ENCODE measurements at places on chromosomes 5 and 9.

DNA sequence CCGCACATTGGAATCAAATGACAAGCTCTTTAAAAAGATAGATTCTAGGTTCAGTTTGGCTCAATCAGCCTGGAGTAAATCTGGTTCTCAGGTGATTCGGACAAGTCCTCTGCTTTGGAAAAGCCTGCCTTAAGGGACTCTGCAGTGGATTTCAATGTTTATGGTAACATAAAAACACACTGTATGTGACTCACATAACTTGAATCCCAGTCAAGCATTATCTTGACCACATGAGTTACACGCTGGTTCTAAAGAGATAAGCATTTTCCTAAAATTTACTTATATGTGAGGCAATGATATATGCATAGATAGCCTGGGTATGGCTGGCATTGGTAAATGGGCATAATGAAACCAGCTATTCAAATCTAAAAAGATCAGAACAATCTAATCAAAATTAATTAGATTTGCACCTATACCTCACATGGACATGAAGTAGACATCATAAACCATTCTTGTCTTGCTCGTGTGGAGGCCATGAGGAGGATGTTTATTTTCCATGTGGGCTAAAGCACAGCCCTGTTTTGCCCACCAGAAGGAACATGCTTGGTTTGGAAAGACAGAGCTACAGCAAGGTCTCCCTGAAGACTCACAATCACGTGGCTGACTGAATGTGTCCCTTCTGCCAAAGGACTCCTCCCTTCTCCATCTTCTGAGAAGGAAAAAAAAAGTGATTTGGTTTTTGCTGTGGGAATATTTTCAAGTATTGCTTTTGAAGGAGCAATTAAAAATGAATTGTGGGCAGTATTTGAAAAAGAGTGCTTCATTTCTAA lies 351.7 kb downstream of the DIRAS2 start:
- DNase-seq, result no peak

GRCh38 chr5:10903786-10904560 lies 142.9 kb upstream of the DAP start:
- DNase-seq, result no peak

DNA sequence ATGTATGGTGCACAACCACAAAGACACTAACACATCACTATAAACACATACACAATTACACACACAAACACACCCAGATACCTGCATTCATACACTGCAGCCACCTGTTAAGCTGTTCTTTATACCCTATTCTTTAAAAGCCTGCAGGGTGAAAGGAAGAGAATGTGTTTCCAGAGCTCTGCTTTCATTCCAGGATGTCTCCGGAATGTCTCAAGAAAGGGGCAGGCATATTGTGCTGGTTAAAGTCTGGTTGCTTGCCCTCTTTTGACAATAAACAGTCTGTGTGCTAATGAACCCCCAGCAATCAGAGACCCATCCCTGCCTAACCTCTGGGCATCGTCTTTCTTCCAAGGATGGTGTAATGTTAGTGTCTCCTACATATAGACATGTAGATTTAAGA lies 181.6 kb downstream of the EPB41L4A start:
- no peak for DNase-seq

DNA sequence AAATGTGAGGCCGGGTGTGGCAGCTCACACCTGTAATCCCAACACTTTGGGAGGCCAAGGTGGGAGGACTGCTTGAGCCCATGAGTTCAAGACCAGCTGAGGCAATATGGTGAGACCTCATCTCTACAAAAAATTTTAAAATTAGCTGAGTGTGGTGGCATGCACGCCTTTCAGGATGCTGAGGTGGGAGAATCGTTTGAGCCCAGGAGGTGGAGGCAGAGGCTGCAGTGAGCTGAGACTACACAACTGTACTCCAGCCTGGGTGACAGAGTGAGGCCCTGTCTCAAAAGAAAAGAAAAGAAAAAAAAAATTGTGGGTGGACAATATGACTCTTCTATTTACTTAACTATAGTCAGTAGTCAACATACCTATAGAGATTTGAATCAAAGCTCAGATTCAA lies 4.8 kb downstream of the CHD1 start:
- DNase-seq, result no peak

DNA sequence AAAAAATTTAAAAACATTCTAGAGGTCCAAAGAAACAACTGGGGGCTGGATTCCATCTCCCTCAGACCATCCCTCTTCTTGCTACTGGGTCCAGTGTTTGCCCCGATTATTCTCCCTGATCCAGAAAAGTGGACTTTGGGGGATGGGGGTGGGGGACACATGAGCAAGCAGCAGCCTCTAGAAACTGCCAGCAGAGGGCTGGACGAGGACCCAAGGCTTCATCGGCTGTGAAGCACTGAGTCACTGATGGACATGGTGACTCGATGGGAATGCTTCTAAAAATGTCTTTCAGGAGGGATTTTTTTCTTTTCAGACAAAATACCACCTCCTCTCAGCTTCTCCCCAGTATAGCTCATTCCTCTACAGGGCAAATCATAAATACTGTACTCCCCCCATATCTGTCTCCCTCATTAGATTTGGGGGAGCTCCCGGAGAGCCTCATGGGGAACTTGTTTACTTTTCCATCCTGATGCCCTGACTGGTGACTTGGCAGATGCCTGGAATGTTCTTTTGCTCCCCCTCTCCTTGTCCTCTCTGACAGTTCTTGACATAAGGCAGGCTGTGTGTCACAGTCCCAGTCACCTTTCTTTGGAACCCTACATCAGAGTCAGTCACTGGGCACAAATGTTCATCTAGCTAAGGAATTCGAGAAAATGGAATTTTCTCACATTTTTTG lies 67.2 kb upstream of the STC2 start:
- peak; percentile 47 for DNase-seq

DNA sequence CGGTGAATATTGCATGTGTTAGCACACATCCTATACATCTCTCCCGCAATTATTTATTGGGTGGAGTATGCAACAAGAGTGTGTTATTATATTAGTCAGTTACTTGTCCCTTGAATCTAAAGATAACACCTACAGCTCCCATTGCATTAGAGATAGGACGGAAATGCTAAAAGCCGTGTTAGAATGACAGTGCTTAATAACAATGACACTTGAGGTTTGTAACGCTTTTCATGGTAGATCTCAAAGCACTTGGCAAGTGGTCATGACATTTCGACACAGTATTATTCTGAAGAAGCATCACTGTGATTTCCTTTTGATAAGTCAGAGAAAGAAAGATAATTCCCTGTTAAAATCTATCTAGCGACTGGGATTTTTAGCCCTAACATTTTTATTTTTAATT lies 33.4 kb upstream of the TRIO start:
- no peak for DNase-seq

- DNase-seq, result no peak
These were observed 126.2 kb upstream of the ADCY2 start for GRCh38 chr5:7269591-7270274.

DNA sequence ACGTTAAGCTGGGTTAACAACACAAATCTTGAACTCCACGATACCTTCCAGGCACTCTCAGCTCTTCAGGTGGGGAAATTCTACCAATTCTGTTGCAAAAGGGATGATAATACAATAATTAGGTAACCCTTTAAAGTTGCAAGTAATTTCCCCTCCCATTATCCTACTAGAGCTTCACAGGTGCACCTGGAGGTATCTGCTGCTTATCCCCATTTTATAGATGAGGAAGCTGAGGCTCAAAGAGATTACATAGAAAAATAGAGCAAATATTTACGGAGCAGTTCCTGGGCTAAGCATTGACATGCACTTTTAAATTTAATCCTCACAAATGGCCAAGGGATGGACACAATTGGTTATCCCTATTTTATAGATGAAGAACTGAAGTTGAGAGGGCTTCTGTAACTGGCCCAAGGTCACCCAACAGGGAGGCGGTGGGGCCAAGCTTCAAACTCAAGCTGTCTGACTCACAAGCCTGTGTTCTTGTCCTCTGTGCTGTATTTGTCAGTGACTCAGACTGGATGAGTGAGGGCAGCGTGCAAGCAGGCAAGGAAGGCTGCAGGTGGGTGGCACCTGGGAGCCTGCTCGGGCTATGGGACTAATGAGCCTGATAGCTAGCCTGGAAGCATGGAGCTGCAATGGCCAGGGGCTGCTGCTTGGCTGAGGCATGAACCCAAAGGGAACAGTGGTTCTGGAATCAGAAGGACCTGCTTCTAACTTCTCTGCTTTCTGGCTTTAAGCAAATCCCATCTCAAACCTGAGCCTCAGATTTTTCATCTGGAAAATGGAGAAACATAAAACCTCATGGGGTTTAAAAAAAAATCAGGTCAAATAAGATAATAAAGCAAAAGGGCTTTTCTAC lies 105.5 kb downstream of the PDE6A start:
- DNase-seq, result peak; percentile 57

- peak; percentile 84 for DNase-seq
These were observed 162.6 kb downstream of the GLIS3 start for GRCh38 chr9:4137234-4137633.

GRCh38 chr9:35277171-35277520 lies 115.3 kb downstream of the UNC13B start:
- no peak for DNase-seq

GRCh38 chr5:15510831-15511230 lies 10.9 kb downstream of the FBXL7 start:
- no peak for DNase-seq

DNA sequence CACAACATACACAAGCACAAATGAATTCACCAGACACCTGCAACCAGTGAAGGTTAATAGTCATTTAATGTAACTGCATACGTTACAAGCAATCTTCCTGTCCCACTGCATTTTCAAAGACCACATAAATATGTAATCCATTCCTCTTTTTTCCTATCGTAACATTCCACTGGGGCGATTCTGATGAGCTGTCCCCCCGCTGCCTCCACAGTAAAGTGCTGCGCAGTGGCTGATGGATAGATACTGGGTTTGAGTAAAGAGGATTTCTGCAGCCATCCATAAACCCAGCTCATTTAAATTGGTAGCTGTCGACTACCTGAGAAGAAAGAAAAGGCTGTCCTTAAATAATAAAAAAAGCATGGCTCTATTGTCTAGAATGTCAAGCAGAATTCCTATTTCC lies 181.1 kb downstream of the SPOCK1 start:
- no peak for DNase-seq

- DNase-seq, result no peak
These were observed 130.7 kb upstream of the NREP start for GRCh38 chr5:111887706-111888105.

GRCh38 chr5:16642867-16643266 lies 26.1 kb upstream of the RETREG1 start:
- DNase-seq, result no peak

DNA sequence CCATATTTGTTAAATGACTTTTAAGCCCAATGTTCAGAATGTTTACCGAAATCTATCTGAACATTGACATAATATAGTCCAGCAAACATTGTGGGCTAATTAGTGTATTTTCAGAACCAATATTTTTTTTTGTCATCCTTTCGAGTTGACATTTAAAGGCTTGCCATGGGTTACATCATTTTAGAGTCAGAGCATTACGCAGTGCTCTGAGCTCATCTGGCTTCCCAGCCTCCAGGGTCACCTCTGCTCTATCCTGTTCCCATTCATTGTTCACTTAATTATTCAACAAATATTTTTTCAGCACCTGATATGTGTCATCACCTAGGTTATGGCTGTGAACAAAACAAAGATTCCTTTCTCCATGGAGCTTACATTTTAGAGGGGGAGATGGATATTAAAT lies 80.2 kb downstream of the SREK1 start:
- DNase-seq, result no peak

DNA sequence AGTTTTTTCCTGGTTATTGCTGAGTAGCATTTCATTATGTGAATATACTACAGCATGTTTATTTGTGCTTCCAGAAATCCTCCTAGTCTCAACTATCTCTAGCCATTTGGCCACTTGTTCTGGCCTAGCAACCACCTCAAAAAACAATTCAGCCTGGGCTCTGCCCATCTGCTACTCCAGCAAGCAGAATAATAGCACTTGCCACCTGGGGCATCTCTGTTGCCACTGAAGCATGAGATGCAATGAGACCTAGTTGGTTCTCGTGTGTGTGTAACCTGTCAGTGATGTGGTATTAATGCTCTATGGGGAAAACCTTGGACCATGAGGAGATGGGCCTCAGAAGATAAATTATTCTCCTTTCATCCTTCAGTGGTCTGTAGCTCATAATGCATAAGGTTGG lies 129.5 kb downstream of the RNF180 start:
- no peak for DNase-seq

GRCh38 chr5:170028124-170028523 lies 47.8 kb upstream of the INSYN2B start:
- no peak for DNase-seq

DNA sequence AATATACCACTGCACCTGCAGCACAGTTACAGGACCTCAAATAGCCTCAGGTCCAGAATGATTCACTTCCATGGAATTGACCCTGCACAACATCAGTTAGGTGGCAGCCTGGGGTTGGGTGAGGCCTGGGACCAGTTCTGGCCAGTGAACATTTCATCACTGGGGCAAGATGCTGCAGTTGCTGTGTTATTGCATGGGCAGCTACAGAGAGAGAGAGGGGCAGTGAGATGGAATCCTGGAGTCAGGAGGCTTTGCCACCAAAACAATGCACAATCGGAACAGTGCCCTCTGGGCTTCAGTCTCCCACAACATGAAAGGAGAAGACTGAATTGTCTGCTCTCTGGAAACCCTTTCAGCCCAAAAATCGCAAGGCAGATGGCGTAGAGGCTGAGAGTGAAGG lies 51.8 kb downstream of the SH3TC2 start:
- no peak for DNase-seq

DNA sequence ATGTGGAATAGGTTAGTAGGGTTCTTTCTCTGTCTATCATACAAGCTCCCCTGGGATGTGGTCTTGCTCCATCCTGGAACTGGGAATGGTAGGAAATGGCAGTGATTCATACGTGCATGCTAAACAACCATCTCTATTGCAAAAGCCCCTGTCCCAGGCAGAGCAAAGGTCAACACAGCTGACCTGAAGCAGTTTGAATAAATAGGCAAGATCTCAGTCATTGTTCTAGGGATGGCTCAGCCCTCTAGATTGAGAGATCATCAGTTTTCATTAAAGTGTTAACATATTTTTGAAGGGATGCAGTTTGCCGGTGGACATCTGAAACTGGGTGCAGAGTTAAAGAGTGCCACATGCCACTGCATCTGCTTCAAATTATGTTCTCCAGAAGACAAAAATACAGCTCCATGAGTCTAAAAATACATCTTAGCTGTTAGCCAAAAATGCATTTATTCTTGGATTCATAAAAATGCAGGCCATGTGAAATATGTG lies 224.1 kb downstream of the ESM1 start:
- DNase-seq, result no peak

- DNase-seq, result no peak
These were observed 83.1 kb downstream of the TEX10 start for GRCh38 chr9:100269656-100270055.

DNA sequence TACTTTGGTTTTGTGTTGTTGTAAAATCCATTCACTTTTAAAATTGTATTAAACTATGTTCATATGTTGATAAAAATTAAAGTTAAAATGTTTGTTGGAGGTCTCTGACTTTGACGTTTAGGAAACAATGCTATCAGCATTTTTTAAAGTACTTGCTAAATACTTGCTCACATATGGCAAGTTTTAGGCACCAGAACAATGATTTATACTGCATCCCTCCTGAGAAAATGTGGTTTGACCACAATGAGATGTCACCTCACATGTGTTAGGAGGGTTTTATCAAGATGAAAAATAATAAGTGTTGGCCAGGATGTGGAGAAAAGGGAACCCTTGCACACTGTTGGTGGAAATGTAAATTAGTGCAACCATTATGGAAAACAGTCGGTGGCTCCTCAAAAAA lies 180.8 kb downstream of the HSD17B3 start:
- no peak for DNase-seq

Measured in RKO (cell line).